ENCODE measurements at places on chromosomes 6 and 20.

- no peak for DNase-seq
Measured at GRCh38 chr6:6660339-6661045, 72.0 kb downstream of the LY86 start.

- no peak for DNase-seq
Measured at GRCh38 chr6:12296255-12296573, 6.1 kb downstream of the EDN1 start.

DNA sequence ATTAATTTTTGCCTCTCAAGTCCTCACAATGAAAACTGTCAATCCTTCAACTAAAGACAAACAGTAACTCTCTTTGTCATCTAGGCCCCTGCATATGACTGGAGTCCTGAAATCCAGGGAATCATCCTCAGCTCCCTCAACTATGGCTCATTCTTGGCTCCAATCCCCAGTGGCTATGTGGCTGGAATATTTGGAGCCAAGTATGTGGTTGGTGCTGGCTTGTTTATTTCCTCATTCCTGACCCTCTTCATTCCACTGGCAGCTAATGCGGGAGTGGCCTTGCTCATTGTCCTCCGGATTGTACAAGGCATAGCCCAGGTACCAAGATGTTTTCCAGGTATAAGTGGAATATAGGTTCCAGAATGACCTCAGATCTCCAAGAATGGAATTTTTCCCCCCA is 15.4 kb downstream of the SLC17A4 start:
- no peak for DNase-seq

- DNase-seq: peak; percentile 11
Measured at GRCh38 chr6:119313937-119314884, 35.4 kb downstream of the MAN1A1 start.

GRCh38 chr6:23377830-23378229 is 748.2 kb upstream of the NRSN1 start:
- no peak for DNase-seq

- DNase-seq: no peak
Measured at GRCh38 chr20:62011403-62011790, 54.3 kb downstream of the TAF4 start.

- no peak for DNase-seq
Measured at GRCh38 chr6:102812242-102812641, 1418.7 kb downstream of the GRIK2 start.

DNA sequence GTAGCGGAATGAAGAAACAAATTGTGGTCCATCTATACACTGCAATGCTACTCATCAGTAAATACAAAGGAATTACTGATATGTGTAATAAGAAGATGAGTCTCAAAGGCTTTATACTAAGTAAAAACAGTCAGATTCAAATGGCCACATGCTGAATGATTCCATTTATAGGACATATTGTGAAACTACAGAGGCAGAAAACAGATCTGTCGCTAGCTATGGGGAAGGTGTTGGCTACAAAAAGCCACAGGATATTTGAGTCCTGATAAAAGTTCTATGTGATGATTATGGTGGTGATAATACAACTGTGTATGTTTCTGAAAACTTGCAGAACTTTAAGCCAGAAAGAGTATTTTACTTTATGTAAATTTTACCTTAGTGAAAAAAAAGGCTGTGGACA is 313.2 kb downstream of the HDGFL1 start:
- no peak for DNase-seq

- DNase-seq: no peak
Measured at GRCh38 chr20:43853918-43854317, 60.7 kb upstream of the TOX2 start.

DNA sequence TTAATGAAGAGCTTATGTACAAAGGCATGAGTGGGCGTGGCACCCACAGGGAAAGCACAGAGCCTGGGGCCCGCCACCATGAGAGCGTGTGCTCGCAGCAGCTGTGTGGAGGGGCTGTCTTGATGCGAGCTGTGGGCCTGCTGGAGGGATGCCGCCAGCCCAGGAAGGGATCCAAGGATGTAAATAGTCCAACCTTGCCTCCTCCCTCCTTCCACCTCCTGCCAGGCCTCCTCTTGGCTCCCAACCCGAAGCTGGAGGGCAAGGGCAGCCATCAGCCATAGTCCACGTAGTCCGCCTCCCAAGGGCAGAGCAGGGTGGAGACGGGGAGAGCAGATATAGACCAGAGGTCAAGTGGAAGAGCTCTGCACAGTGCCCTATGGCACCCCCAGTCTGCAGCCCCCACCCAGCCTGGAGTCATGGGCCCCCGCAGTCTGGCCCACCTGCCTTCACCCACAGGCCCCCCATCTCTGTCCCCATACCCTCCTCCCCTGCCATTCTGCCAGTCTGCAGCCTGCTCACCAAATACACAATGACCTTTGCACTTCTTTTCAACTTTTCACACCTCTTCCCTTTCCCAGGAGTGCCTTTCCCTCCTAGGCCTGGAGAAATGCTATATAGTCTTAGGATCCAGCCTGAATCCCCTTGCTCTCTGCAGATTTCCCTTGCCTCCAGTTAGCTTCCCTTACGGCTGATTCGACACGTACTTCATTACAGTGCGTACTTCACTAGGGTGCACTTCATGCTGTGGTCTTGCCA is 77.1 kb downstream of the SHLD1 start:
- no peak for DNase-seq

DNA sequence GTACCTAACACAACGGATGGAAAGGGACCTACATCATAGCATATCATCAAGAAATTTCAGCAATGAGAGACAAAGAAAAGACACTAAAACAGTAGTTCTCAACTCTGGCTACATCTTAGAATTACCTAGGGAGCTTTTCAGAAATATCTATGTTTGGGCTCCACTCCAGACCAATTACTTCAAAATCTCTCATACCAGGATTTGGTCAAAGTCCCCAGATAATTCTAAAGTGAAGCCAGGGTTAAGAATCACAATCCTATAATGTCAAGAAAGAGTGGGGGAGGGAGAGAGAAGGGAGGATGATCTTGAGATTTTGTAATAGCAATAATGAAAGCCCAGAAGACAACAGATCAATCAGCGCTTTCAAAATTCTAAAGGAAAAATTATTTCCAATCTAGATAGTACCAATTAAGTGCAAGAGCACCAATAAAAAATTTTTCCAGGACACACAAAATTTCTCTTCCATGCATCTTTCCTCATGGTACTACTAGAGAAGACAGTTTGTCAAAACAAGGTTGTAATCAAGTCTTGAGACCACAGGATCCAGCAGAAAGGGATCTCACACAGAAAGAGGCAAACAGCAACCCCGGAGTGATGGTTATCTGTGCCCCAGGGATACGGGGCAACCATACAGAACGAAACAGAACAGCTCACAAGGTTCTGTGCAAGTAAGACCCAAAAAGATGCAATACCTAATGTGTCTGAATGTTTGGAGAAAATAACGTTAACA is 152.9 kb upstream of the DST start:
- no peak for DNase-seq

DNA sequence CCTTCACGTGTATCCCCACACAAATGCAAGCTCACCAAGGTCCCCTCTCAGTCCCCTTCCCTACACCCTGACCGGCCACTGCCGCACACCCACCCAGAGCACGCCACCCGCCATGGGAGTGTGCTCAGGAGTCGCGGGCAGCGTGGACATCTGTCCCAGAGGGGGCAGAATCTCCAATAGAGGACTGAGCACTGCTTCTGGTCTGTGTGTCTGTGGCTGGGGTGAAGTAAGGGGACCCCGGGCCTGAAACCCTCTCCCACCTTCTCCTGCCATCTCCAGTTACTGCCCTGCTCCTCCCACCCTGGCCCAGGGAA is 8.3 kb downstream of the MYL9 start:
- no peak for DNase-seq

GRCh38 chr20:48754292-48754691 is 73.5 kb downstream of the PREX1 start:
- no peak for DNase-seq

DNA sequence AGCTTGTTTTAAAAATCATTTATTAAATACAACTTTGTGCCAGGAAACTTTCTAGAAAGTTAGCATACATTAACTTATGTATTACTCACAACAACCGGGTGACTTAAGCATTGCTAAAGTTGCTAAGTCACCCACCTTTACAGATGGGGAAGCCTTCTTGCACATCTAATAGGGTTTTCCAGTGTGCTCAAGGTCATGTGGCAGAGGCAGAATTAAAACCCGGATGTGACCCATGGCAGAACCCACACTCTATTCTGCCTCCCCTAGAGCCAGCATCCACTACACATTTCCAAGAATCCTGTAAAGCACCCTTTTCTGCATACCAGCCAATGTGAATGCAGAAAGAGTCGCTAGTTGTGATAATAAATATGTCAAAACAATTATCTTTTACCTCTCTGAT is 13.4 kb downstream of the LINC00237 start:
- no peak for DNase-seq

DNA sequence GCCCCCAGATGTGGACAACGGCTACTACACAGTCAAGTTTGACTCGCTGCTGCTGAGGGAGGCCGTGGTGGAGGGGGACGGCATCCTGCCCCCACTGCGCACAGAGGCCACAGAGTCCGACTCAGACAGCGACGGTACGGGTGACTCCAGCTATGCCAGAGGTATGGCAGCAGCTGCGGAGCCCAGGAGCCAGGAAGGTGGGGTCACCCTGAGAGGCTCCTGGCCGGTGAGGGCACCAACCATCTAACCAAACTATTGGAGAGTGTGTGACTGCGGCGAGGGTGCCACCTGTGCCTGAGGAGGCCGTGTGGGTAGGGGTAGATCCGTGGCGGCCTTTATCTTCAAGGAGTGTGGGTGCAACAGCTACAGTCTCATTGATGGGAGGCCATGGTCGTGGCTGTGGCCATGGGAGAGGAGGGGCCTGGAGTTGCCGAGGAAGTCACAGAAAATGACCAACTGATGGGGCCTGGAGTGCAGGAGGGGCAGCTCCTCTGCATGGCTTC is 2.8 kb upstream of the LIME1 start:
- no peak for DNase-seq

GRCh38 chr6:2094642-2095041 is 150.8 kb downstream of the GMDS start:
- no peak for DNase-seq

- DNase-seq: no peak
Measured at GRCh38 chr6:12277386-12277785, 12.8 kb upstream of the EDN1 start.

DNA sequence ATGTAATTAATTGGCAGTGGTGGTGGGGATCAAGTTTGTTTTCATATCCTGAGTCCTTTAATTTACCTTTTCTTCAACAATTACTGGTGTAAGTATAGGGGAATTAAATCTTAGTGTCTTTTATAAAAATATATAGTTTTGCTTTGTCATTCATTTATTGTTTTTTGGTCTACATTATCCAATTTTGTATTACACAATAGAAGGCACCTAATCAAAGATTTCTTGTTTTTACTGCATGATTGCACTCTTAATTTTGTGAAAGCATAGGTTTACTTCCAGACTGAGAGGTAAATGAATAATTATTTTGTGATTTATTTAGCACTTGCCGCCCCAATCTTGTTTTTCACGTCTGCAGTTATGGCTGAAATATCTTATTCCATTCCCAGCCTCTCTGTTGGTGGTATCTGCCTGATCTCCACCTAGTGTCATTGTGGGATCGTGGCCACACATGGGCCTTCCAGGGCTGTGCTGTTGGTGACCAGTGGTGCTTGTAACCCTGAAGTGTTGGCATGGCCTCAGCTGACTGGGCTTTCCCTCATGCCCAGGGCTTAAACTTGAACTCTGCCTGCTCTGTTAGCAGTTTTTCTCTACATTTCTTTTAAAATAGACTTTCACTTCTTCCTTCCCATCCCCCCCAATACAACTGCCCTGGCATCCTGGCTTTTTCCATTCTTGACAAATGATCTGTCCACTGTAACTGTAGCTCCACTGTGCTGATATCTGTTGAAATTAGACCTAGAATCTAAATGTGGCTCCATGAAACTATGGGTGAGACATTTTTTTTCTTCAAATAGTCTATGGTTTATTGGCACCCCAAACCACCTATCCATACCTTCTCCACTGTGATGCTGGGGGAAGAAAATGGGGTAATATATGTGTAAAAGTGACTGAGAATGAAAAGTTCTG is 24.8 kb downstream of the E2F3 start:
- DNase-seq: no peak

- peak; percentile 35 for DNase-seq
Measured at GRCh38 chr6:44128020-44128917, 915 bp downstream of the TMEM63B start.

GRCh38 chr6:101286146-101286545 is 107.4 kb upstream of the GRIK2 start:
- DNase-seq: no peak

GRCh38 chr20:13862245-13862644 is 77.4 kb downstream of the NDUFAF5 start:
- DNase-seq: peak; percentile 88

GRCh38 chr20:63087872-63088680 is 81.3 kb upstream of the BHLHE23 start:
- DNase-seq: no peak

- DNase-seq: peak; percentile 59
Measured at GRCh38 chr6:11392778-11393507, 144.6 kb upstream of the TMEM170B start.

- no peak for DNase-seq
Measured at GRCh38 chr6:132814716-132815570, 574 bp downstream of the RPS12 start.

DNA sequence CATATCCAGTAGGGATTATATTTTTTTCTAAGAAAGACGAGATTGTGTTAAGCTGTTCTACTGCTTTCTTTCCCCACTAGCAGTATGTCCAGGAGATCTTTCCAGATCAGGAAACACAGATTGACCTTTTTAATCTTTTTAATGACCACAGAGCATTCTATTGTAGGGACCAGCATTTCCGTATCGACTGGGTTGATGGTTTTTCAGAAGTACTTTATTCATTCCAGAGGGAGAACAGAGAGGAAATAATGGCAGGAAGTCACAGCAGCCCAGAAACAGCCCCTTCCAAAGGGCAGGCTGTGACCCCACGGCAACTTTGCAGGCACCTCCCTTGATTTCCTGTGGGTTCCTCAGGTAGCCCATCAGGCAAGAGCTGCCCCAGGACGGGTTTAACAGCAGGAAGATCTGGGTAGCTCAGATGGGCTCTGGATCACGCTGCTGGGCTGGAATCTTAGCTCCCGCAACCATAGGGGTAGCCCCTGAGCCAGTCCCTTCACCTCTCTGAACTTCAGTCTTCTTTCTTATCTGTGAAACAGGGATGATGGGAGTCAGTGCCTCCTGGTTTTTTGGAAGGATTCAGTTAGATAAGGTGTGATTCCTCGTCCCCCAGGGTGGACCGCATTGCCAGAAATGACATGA is 23.8 kb upstream of the CHMP4B start:
- no peak for DNase-seq

All from Kasumi-1 (cell line).